Activated naive CD8-positive, alpha-beta T cell treated with anti-CD3 and anti-CD28 coated beads for 36 hours (primary cell): ENCODE measurements at places on chromosomes 5 and 9. TPM values are rescaled to one million over a fixed set of nuclear protein-coding genes. Genes with fewer than 3 reads are reported as not detected.

Gene PARP8
- total RNA-seq = 41.0 TPM

Gene FOXD4L6
- not detected for total RNA-seq

Gene C5orf58
- total RNA-seq = not detected

Gene IRX2
- total RNA-seq = not detected

Gene NFIB
- total RNA-seq = not detected

DNA sequence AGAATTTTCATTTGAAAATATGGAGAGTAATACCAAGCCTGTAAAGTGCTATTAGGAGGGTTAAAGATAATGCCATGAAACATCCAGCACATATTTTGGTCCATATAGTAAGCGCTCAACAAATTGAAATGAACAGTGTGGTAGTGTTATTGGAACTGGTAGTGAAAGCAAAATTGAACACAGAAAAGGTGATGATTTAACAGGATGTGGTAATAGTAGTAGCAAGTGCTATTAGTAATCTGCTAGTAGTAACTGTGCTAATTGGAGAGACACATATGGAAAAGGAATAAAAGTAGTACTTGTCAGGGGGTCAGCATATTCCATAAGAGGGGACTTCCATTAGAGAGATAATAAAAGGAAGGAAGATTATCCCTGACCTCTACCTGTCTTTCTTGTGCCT, 187.3 kb downstream of the HTR1A start:
- no peak for DNase-seq

GRCh38 chr9:127968042-127968441, 12.7 kb downstream of the EEIG1 start:
- no peak for DNase-seq

DNA sequence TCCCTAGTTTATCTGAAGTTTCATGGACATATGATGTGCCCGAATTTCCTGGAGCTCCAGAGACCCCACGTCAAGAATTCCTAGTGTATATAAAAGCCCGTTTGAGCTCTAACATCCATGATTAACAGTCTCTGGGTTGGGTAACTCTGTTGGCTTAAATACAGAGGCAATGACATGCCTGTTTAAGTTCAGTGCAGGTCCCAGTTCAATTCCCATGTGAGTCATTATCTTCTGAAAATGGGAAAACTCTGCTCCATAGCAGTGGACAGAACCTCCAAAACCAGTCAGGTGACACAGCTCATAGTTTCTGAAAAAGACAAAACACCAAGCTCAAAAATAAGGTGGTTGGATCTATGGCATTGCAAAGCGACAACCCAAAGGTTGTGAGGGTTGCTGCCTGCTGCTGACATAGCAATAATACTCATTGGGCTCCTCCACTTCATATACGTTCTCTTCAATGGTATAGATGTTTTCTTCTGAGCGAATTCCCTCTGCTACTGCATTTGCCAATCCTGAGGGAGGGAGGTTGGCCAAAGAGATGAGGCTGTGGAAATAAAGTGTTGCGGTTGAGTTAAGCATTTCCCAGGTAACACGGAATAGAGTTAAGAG, 22.0 kb downstream of the HAVCR2 start:
- no peak for DNase-seq

GRCh38 chr5:166977911-166978422, 1313.5 kb upstream of the WWC1 start:
- no peak for DNase-seq

DNA sequence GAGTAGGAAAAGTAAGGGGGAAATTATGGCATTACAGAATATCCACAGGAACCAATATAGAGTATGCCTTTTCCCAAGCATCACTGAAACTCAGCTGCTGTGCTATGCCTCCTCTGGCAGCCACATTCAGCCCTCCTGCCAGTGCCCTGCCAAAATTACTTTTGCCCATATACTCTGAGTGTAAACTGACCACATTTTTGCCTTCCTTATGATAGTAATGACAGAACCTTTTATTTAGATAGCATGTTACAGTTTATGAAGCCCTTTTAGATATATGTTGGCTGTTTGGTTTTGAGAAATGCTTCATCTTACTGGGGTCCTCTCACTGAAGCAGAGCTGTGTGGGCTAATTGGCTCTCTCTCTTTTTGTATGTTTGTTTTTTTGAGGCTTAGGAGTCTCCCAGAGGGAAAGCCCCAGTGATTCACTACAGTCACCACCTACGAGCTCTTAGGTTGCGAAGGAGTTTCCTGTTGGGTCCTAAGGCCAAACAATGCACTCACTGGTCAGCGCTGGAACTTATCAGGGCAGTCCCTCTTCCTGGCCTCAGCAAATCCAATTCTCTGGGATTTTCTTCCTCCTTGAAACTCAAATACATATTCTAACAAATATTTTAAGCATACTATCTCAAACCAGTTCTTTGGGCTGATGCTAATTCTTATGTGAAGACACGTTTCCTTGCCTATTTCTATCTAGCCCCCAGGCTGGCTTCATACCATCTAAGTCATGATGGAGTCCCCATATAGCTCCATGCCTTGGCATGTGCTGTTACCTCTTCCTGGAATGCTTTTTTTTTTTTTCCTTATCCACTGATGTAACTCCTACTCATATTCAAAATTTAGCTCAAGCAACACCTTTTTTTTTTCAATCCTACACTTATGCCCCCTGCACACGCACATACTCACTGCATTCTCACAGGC, 3.7 kb downstream of the PHF24 start:
- DNase-seq = peak; percentile 22

DNA sequence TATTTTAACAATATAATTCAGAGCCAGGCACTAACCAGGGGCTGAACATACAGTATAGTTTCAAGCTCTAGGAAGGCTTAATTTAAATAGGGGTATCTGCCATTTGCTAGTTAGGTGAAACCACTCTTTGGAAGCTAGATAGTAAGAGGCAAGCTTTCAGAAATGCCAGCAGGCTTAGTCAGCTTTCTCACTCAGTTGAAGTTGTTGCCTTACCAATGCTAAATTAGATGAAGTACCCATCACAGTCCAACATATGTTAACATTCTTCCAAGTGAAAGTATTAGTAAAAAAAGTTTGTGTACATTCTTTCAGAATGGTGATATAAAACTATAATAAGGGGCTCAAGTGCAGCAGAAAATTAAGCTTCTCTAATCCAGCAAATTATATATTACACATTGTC, 215.0 kb downstream of the CNTLN start:
- DNase-seq = no peak

Gene BSPRY
- 12.2 TPM for total RNA-seq

GRCh38 chr9:29751226-29751625, 2177.9 kb upstream of the C9orf72 start:
- DNase-seq = no peak

DNA sequence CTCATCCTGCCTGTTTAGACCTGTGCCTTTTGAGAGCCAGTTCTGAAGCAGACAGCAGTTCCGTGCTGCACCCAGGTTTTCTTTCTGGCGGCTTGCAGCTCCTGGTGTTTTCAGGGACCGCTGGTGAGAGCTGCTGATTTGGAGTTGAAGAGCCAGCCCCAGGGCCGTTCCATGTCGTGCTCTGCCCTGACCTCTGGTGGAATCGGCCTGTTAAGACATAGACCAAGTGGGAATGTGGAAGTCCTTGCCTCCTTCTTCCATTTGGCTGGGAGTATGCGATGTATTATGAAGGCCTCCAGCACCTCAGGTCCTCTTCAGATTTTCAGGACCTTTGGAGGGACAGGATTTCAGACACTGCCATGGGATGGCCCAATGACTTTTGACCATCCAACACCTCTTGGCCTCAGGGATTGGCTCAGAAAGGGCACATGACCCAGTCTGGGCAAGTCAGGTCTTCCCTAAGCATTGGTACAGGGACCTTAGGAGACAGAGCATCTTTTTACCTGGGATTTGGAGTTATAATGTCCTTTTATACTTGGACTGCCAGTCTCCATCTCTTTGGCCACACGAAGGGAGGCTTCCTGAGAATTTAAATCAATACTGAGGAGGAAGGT, 136.1 kb upstream of the CLINT1 start:
- DNase-seq = peak; percentile 41

Gene HRH2
- total RNA-seq = 40.2 TPM

DNA sequence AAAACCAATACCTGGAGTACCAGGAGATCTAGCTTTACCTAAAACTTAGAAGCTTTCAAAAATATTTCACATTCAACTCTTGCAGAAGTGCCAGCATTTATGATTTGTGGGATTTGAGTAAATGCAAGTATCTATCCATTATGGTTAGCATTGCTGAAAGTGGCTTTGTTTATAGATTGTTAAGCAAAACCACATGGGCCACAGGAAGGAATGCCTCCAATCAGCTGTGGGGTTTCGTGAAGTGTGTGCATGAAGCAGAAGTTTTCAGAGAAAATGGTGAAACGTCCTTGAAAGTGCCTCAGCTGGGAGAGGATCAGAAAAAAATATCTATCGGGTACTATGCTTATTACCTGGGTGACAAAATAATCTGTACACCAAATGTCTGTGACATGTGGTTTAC, 4.2 kb downstream of the LECT2 start:
- DNase-seq = no peak

GRCh38 chr5:86546044-86546443, 71.7 kb upstream of the COX7C start:
- DNase-seq = no peak

Gene SMARCA2
- 91.5 TPM for total RNA-seq

DNA sequence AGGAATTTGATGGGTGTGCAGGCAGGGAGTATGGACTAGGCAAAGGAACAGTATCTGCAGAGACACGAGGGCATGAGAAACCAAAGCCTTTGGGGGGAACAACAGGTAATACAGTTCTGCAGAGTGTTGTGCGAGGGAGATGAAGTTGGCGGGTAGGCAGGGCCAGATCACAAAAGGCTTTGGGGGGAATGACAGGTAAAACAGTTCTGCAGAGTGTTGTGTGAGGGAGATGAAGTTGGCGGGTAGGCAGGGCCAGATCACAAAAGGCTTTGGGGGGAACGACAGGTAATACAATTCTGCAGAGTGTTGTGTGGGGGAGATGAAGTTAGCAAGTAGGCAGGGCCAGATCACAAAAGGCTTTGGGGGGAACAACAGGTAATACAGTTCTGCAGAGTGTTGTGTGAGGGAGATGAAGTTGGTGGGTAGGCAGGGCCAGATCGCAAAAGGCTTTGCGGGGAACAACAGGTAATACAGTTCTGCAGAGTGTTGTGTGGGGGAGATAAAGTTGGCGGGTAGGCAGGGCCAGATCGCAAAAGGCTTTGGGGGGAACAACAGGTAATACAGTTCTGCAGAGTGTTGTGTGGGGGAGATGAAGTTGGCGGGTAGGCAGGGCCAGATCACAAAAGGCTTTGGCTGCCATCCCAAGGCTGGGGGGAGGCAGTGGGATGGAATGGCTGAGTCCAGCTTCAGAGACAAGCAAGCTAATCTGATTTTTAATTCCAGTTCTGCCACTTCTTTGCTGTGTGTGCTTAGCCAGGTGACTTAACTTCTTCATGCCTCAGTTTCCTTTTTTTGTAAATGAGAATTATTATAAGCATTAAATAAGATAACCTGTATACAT, 33.0 kb downstream of the FRMPD1 start:
- no peak for DNase-seq

DNA sequence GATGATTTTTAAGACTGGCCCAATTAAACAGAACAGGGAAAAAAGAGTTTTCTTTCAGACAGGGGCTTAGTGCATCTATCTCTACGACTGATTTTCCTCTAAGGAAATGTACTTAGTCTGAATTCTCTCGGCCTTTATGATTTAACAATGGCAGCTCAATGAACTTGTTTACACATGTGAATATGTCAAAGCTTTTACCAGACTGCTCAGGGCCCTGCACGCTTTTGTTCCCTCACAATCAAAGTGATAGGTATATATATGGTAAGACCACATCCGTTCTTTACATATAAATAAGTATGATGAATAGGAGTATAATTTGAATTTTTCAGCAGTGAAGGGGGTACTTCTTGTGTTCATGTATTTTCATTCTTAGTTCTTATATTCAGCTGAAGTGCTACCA, 27.6 kb downstream of the LEAP2 start:
- DNase-seq = no peak

- DNase-seq = no peak
These were observed 6.0 kb upstream of the SLC6A19 start for GRCh38 chr5:1195439-1195838.

Gene PCDHB2
- total RNA-seq = not detected

GRCh38 chr5:9543311-9543920, 2.5 kb downstream of the SEMA5A start:
- DNase-seq = no peak

GRCh38 chr5:176180781-176181180, 57.4 kb upstream of the SIMC1 start:
- no peak for DNase-seq

Gene PCDHGC5
- total RNA-seq = not detected

Gene RORB
- total RNA-seq = 0.04 TPM

DNA sequence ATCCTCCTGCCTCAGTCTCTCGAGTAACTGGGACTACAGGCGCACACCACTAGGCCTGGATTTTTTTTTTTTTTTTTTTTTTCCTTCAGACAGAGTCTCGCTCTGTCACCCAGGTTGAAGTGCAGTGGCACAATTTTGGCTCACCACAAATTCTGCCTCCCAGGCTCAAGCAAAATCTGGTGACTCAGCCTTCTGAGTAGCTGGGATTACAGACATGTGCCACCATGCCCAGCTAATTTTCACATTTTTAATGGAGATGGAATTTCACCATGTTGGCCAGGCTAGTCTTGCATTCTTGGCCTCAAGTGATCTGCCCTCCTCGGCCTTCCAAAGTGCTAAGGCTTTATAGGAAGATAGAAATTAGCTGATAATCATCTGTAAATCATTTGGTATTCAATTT, 43.9 kb downstream of the NSA2 start:
- no peak for DNase-seq

DNA sequence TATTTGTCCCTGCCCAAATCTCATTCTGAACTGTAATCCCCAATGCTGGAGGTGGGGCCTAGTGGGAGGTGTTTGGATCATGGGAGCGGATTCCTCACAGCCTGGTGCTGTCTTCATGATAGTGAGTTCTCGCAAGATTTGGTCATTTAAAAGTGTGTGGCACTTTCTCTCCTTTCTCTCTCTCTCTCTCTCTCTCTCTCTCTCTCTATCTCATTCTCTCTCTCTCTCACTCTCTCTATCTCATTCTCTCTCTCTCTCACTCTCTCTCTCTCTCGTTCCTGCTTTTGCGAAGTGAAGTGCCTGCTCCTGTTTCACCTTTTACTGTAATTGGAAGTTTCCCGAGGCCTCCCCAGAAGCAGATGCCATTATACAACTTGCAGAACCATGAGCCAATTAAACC, 207.3 kb upstream of the NR4A3 start:
- DNase-seq = no peak

DNA sequence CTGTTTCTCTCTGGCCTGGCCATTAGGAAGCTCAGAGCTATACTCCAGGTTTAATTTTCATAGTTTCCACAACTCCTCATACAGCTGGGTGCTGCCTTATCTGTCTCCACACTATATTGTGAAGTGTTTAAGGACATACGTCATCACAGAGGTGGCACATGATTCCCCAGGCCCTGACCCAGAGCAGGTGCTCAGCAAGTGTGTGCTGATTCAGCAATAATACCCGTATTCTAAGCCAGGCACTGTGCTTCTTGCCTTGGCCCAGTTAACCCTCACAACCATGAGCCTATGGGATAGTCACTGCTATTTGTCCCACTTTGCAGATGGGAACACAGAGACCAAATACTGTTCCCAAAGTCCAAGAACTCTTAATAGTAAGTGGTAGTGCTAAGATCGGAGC, 93.5 kb upstream of the SMIM23 start:
- DNase-seq = no peak

- no peak for DNase-seq
These were observed 19.6 kb upstream of the VCAN start for GRCh38 chr5:83451955-83452354.
